ENCODE measurements at places on chromosomes 3 and 15.

GRCh38 chr15:71629781-71630474 is 180.4 kb upstream of the NR2E3 start:
- DNase-seq, result no peak

DNA sequence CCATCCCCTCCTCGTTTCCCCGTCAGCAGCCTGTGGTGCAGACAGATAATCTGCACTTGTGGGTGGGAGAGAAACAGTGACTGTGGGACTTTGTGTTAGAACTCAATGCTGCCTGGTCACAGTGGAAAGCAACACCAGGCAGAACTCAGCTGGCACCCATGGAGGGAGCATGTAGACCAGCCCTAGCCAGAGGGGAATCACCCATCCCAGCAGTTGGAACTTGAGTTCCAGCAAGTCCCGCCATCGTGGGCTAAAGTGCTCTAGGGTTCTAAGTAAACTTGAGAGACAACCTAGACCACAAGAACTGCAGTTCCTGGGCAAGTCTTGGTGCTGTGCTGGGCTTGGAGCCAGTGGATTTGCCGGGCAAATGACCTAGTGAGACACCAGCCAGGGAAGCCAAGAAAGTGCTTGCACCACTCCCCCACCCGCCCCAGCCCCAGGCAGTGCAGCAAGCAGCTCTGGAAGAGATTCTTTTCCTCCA is 24.4 kb downstream of the ISG20 start:
- DNase-seq, result no peak

DNA sequence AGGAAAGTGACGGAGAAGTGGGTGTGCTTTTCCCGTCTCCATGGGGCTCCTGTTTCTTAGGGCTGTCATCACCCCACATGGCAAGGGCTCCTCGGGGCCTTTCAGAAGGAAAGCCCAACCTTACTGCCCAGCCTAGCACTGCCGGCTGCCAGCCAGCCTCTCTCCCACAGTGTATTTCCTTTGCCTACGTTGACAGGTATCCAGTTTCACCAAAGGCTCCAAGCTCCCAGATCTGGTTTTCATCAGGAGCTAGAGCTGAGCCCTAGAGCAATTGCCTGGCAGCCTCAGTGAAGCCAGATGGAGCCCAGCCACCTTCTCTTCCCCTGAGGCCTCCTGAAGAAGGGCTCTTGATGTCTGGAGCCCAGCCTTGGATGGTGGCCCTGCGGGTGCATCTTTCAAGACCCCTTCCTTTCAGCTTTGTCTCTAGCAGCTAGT is 20.2 kb downstream of the CRABP1 start:
- no peak for DNase-seq

DNA sequence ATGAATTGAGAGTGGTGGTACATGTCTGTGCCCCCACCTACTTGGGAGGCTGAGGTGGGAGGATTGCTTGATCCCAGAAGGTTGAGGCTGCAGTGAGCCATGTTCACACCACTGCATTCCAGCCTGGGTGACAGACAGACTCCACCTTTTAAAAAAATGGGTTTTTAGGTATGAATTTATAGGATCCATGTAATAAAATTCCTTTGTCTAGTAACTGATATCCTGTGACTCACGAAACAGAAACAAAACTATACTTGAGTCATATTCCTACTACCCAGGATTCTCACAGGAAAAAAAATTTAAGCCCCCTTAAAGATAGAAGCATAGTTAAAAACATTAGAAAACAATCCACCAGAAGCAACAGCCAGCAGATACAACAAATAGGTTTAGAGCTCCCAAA is 10.0 kb upstream of the CRTC3 start:
- no peak for DNase-seq

DNA sequence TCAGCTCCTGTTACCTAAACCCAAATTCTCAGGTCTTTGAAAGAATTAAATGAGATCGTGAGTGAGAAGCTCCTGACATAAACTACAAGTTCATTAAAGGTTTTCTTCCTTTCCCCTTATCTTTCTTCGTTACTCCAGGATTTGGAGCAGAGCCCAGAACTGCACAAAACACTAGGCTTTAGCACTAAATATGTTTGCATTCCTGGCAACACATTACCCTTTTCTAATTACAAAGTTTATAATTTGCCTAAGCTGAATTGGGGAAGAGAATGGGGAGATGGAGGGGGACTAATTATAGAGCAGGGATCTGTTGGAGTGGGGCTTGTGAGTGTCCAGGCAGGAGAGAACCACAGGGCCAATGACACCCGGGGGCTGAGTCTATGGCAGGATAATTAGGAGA is 109.7 kb downstream of the SV2B start:
- no peak for DNase-seq

All from renal pelvis (tissue), 12 donors.